ENCODE measurements at places on chromosomes 3 and 15.

- DNase-seq = no peak
Observed at GRCh38 chr3:119548341-119548740, 11.1 kb downstream of the CD80 start.

DNA sequence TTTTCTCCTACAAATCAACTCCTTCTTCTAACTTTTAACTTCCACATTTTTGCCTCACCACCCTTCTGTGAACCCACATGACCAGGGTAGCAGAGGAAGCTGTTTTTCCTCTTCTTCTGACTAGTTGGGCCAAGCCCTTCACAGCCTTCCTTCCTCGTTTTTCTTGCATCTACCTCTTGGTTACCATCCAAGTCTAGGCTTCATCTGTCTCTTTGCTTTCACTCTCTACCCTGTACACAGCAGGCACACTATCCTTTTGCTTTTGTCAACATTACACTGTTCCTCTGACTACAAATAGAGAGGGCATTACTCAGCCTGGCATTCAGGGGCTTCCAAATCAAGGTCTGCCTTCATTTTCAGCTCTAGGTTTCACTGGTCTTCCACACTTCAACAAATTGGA lies 22.0 kb downstream of the SLC9A9 start:
- DNase-seq = no peak

DNA sequence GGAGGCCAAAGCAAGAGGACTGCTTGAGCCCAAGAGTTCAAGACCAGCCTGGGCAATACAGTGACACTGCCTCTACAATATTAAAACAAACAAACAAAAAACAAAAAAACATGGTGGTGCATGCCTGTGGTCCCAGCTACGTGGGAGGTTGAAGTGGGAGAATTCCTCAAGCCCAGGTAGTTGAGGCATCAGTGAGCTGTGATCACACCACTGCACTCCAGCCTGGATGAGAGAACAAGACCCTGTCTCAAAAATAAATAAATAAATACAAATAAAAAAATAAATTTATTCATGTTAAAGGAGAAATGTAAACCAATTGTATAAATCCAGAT lies 200.6 kb downstream of the BCHE start:
- no peak for DNase-seq

GRCh38 chr15:95940431-95940985 lies 390.0 kb upstream of the NR2F2 start:
- no peak for DNase-seq

DNA sequence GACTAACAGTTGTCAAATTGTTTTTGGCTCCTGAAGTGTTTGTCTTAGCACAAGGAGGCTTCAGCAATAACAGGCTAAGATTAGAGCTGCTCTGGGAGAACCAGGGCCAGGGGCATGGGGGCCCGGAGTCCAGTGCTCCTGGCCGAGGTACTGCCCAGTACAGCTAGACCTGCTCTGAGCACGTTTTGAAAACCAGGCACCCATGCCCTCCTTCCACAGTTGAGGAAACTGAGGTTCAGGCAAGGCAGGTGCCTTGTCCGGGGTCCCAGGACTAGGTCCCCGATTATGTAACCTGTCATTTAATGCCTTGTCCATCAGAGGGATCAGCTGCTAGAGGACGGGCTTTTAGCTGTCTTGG lies 19.2 kb downstream of the KBTBD13 start:
- no peak for DNase-seq

DNA sequence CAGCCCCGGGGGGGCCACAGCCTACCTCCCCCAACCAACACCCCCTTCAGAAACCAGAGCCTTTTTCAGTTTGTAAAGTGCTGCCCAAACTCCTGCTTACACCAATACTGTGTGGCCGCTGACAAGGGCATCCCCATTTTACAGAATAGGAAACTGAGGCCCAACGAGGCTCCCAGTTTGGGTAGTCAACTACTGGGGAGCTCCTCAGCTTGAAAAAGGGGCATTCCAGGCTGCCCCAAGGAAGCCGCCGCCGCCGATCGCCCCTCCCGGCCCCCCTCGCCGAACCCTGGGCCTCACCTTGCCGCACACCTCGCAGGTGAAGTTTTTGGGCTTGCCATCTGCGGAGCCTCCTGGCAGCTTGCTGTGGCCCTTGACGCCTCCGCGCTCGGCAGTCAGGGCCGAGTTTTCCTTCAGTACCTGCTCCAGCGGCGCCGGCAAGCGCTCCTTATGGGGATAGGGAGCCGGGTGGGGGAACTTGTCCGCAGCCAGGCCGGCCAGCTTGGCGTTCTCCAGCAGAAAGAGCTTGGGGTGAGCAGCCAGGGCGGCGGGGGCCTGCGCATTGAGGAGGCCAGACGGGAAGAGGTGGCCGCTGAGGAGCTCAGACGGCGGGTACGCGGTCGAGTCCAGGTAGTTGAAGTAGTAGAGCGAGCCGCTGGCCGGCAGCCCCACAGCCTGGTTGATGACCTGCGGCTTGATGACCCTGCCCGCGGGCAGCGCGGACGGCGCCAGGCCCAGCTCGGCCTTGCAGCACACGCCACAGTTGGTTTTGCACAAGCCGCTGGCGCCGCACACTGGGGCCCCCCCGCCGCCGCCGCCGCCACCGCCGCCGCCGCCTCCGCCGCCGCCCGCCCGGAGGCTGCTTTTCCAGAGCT lies 1.4 kb downstream of the FEZF2 start:
- DNase-seq = no peak
